ENCODE measurements at places on chromosomes 6 and 20.

DNA sequence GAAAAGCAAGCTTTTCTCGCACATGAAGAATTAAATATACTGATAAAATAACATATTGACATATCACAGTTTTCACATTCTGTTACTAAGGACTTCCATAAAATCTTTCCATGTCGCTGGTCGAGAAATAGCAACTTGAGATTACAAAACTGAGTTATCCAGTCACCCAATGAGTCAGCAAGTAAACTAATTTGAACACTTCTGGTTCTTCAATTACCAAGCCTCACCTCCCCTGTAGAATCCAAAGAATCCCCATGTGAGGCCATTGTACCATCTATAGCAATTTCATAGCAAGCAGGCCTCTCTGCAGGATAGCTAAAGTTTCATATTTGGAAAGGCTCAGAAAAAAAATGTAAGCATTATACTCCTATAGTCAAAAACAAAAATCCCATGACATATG lies 87.3 kb downstream of the PKHD1 start:
- DNase-seq, result no peak

DNA sequence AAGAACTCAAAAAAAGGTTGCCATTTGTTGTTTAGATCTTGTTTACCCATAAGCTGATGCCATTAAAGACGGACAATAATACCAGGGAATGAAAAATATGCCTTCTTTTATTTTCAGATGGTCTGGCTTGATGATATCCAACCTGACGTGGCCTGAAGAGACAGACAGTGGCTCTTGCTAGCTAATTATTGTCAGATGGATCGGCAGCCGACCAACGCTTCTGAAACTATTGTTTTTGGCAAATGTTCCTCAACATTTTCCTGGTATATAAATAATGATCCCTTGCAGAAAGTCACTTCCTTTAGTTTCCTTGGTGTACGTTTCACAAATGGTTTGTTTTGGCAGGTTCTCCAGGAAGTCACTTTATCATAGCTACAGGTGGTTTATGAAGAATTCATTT lies 290.9 kb upstream of the TSHZ2 start:
- DNase-seq, result no peak

DNA sequence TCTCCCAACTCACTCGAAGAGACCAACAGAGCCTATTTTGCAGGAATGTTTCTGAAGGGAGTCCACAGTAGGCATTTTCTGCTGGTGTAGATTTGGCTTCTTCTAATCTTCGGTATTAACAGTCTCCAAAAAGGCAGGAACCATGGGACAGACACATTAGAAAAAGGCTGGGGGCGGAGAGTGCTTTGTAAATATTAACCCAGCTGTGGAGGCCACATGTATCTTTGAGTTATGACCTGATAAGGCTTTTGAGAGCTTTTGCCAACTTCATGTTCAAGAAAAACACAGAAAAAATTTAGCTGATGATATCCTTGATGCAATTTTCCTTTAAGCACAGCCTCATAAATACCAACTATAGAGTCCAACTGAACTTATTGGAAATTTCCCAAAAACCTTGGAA lies 119.4 kb upstream of the TSHZ2 start:
- no peak for DNase-seq

DNA sequence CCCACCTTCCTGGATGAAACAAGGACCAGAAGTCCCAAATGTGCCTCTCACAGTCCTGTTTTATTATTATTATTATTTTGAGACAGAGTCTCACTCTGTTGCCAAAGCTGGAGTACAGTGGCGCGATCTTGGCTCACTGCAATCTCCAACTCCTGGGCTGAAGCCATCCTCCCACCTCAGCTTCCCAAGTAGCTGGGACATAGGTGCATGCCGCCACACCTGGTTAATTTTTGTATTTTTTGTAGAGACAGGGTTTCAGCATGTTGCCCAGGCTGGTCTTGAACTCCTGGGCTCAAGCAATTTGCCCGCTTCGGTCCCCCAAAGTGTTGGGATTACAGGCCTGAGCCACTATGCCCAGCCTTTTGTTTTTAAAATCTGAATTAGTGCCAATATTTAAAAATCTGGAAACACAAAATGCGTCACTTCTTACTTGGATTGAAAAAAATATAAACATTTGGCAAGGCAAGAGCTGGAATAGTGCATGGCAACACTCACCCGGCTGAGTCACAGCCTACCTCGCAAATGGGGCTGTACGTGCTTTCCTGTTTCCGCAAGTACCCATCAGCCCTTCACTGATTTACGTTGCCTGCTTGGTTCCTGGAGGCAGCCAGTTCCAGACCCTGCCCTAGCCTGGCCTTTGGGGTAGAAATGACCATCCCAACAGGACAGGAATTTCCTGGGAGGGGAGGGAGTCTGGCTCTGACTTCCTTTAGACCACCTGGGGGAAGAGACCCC lies 6.3 kb downstream of the SDCBP2 start:
- no peak for DNase-seq

DNA sequence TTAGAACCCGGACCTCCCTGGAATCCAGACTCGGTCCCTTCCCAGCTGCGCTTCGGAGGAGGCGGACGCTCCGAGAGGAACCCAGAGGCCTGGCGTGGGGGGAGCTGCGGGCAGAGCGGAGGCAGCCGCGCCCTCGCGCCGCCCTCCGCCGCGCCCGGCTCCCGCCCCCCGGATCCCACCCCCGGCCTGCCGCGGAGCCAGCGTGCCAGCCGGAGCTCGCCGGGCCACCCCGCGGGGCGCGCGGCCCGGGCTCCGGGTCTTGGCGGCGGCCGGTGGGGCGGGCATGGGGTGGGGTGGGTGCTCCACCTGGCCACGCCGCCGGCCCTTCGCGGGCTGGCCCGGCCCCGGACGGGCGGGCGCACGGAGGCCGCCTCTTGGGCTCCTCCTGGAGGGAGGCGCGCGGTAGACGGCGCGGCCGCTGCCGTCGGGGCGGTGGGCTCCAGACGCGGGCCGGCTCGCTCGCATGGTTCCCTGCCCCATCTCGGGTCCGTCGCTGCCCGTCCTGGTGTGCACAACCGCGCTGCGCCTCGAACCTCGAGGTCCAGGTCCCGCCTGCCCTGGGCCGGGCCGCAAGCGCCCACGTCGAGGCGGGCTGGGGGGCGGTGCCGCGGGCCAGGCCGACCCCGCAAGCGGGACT lies 592 bp upstream of the CDYL start:
- peak; percentile 69 for DNase-seq

Data from NCI-H524 (cell line).